ENCODE measurements at places on chromosomes 1 and 21. TPM values are rescaled to one million over a fixed set of nuclear protein-coding genes. Genes with fewer than 3 reads are reported as not detected.

GRCh38 chr1:167149793-167150491 is 56.1 kb downstream of the STYXL2 start:
- DNase-seq, result no peak

GRCh38 chr1:77632216-77632615 is 50.2 kb downstream of the ZZZ3 start:
- DNase-seq, result no peak

DNA sequence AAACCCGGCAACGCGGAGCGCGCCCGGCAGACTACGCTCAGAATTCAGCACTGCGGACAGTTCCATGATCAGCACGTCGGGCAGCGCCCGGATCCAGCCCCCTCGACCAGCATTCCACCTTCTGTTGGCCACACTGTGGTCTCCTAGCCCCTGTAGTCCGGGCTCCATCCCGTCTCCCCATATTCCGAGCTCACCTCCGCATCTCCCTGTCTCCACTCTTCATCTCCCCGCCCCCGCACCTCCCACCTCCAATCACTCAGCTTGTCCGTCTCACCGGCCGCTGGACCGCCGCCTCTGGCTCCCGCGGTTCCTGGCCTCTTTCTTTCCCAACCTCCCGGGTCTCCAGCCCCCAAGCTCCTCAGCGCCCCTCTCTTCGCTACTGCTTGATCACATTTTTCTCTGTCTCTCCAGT is 500 bp downstream of the EPHA10 start:
- peak; percentile 32 for DNase-seq

GRCh38 chr1:161481624-161482392 is 23.4 kb upstream of the FCGR2A start:
- DNase-seq, result peak; percentile 54

The TMCC2 gene
- total RNA-seq, result 3.7 TPM

The NCF2 gene
- 0.53 TPM for total RNA-seq

The IGSF9 gene
- total RNA-seq, result not detected

- DNase-seq, result no peak
These were observed 95.2 kb downstream of the NTPCR start for GRCh38 chr1:233045588-233045987.

GRCh38 chr1:159953536-159954515 is at the start of gene SLAMF9:
Gene SLAMF9 (minus strand): TSS chr1:159954237. CDS start chr1:159954137, 100 bp downstream.
- peak; percentile 42 for DNase-seq

GRCh38 chr1:201503397-201504176 is 3.3 kb downstream of the CSRP1 start:
- DNase-seq, result peak; percentile 75

The PGLYRP3 gene
- total RNA-seq, result not detected

DNA sequence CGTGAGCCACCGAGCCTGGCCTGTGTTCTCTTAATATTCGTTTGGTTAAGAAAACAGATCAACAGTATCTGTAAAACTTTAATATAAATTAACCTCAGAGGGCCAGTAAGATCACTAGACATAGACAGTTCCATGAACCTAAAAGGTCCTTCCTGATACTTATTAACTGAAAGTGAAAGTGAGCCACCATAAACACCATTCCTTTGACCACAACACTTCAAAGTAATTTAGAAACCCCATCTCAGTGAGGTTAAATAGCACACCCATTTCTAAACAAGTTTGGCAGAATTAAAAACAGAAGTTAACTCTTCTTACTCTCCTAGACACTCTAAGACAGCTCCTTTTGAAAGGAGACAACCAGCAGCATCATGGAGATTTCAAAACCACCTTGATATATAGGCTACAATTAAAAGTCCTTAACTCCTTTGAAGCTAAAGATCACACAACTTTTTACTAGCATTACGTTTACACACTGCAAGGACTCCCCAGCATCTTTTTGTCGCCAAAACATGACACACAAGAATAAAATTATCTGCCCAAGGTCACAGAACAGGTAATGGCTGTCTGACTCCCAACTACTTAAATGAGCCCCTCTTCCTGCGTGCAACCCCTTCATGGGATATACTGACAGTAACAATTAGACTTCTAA is 2.2 kb downstream of the RNF19B start:
- DNase-seq, result no peak

DNA sequence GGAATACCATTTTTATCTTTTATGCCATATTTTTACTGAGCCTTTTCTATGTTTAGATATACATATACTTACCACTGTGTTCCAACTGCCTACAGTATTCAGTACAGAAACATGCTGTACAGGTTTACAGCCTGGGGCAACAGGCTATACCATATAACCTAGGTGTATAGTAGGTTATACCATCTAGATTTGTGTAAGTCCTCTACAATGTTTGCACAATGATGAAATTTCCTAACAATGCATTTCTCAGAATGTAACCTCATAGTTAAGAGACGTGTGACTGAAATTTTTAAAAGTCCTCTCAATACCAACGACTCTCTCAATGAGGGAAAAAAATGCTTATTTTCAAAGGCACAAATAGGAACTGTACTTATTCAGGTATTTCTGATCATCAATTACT is 21.7 kb downstream of the INTS7 start:
- DNase-seq, result no peak

The NCMAP gene
- total RNA-seq, result not detected

The OR2L13 gene
- not detected for total RNA-seq

GRCh38 chr1:18110968-18111367 is 3.4 kb downstream of the IGSF21 start:
- DNase-seq, result no peak

The RASSF5 gene
- total RNA-seq, result 0.12 TPM

DNA sequence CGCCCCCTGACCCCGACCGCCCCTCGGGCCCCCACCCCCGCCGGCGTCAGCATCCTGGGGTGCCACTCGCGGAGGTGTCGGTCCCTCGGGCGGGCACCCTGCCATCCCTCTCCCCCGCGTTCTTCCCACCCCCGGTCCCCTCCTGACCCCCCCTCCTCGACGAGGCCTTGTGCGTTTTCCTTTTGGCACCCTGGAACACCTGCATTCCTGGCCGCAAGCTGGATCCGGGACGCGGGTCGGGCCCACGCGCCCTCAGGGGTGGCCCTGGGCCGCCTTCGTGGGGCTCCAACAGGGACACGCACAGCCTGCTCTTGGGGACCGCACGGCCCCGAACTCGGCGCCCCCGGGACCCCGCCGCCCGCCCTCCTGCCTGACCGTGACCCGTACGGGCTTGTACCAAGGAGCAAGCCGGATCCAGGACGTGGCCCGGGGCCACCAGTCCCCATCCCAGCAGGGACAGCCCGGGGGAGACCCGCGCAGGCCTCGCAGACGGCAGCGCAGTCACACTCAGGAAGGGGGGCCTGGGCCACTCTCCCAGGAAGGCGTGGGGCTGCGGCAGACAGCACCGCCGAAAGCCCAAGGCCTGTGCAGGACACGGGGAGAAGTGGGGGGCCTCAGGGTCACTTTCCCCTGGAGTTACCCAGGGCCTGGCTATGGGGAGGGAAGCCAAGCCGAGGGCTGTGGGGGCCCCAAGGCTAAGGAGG is 579 bp upstream of the SLC19A1 start:
- DNase-seq, result no peak

The NPHS2 gene
- not detected for total RNA-seq

DNA sequence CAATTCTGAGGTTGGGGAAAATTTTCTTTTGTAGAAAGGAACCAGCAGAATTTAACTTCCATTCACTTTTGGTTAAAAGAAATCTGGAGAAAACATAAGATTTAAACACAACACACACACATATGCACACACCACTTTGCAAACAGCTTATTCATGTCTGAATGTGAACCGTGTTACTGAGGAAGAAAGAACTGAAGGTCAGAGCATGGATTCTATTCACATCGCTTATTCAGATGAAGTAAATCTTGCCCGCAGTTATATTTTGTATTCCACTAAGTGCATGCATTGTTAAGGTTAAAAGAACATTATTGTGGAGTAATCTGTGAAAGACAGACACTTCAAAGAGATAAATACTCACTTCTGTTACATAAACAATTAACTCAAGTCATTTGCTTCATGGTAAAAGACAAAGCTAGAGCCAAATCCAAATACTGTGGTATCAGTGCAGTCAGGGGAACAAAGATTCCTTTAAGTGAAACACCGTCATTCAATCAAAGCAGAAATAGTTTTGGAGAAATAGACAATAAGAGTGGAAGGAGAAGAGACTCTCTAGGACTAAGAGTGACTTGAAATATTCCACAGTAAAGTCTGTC is 82.0 kb downstream of the LRRC53 start:
- no peak for DNase-seq

DNA sequence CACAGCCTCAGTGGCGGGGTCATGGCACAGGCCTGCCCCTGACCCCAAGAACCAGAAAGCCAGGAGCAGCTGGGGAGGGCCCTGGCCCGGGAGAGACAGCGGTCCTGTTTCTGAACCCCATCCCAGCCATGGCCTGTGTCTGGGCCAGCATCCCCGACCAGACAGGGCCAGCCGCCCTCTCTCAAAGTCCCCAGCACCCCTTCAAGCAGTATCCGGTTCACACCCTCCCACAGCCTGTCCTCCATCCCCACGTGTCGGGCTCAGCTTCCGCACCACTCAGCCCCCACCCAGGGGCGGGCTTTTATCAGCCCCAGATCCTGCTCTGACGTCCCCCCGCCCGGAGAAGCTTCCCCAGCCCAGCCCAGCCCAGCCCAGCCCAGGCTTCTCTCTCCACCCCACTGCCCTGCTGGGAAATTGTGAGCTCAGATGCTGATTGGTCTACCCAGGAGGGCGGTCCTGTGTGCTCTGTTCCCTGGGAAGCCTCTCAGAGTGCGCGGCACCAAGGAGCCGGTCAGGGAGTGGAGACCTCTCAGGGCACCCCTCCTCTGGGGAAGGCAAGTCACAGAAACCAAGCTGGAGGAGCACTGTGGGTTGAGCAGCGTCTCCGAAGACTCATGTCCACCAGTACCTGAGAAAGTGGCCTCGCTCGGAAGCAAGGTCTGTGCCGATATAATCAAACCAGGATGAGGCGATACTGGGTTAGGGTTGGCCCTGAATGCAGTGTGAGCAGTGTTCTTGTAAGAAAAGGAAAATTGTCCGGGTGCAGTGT is 4.7 kb upstream of the FAAP20 start:
- peak; percentile 95 for DNase-seq

- no peak for DNase-seq
These were observed 201.5 kb downstream of the HS2ST1 start for GRCh38 chr1:87115891-87116290.

DNA sequence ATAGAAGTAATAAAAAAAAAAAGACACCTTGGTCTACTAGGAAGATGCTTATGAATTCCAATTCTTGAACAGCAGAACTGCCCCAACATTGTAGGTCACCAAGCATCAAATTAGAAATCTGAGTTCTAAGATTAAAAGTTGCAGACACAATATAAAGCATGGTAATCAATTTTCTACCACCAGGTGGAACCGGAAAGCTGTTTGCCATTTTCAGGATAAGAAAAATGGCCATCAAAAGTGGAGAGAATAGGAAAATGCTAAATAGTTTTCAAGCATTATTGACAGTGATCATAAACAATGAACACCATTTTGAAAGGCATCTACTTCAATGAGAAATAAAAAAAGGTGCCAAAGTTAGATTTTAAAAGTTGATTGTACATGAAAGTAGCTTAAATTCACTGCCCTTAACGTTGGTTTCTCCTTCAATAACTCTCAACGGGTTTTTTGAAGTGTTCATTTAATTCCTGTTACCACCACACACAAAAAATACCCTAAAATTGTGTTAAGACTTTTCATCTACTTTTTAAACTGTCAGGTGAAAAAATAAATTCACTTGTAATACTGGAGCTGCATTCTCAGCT is 252.9 kb downstream of the KCNT2 start:
- DNase-seq, result no peak

- DNase-seq, result no peak
These were observed 25.6 kb upstream of the COL18A1 start for GRCh38 chr21:45379171-45379900.

GRCh38 chr1:109990302-109990653 is 5.7 kb downstream of the AHCYL1 start:
- DNase-seq, result no peak

DNA sequence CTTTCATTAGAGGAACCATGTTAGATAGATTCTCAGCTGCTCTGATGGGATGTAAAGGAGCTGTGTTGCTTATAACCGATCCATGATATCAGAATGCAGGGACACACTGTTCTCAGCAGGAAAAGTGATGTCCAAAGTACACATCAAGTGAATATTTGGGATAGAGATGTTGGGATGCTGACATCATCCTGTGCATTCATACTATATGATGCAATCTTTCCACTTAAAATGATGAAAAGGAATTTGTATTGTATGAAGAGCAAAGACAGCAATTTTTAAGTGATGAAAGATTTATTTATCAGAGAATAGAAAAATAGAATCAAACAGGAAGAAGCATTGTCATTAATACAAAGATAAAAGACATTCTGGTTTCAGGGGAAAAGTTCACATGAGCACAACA is 110.1 kb downstream of the ERG start:
- DNase-seq, result no peak

The ARHGEF10L gene
- 7.6 TPM for total RNA-seq

DNA sequence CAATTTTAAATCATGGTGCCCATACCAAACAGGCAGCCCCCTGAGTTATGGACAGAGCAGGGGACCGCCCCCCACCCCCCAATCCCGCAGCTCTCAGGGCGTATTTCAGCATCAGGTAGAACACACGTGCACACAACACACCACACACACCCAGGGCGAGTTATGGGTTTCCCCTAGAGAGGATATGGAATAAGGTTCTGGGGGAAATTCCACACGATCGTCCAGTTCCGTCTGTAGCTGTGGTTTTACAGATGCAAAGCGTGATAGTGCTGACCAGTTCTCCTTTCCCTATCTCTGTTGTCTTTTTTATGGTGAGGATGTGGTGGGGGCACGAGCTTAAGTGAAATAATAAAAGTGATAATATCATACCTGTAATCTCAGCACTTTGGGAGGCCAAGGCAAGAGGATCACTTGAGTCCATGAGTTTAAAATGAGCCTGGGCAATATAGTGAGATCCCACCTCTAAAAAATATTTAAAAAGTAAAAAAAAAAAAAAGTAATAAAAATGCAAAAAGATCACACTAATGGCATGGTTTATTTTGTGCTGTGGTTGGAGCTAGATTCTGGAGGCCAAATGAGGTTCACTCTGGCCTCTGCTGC is 25.1 kb downstream of the C2CD2 start:
- DNase-seq, result no peak

GRCh38 chr1:223730479-223731132 is 18.3 kb downstream of the CAPN2 start:
- DNase-seq, result peak; percentile 34

The HPCA gene
- total RNA-seq, result not detected

- no peak for DNase-seq
These were observed 207 bp upstream of the SVBP start for GRCh38 chr1:42817440-42817767.
